Purkinje cell (primary cell): ENCODE measurements at places on chromosomes 2 and 18. TPM values are rescaled to one million over a fixed set of nuclear protein-coding genes. Genes with fewer than 3 reads are reported as not detected.

The DPP10 gene
- polyA plus RNA-seq, result 196 and 219 TPM in 2 replicates

The VWA3B gene
- 0.04 and 0.60 TPM in 2 replicates for polyA plus RNA-seq

The C1QL2 gene
- polyA plus RNA-seq, result not detected in 2 replicates

The DTNB gene
- 4.1 and 10.1 TPM in 2 replicates for polyA plus RNA-seq

The SERPINB3 gene
- polyA plus RNA-seq, result not detected in 2 replicates

The LHCGR gene
- polyA plus RNA-seq, result not detected in 2 replicates

The CCDC141 gene
- polyA plus RNA-seq, result 2.9 and 6.1 TPM in 2 replicates

The CYP1B1 gene
- polyA plus RNA-seq, result 1.1 TPM in 1 of 2 replicates, not detected in the other

The FARP2 gene
- 19.8 and 24.0 TPM in 2 replicates for polyA plus RNA-seq

The MARS2 gene
- 2.1 and 7.3 TPM in 2 replicates for polyA plus RNA-seq

The OXER1 gene
- not detected in 2 replicates for polyA plus RNA-seq

The ACADL gene
- 0.36 and 4.5 TPM in 2 replicates for polyA plus RNA-seq

The NR4A2 gene
- polyA plus RNA-seq, result 2.5 and 7.2 TPM in 2 replicates

The AQP4 gene
- polyA plus RNA-seq, result 28.2 and 71.7 TPM in 2 replicates

The KYNU gene
- not detected in 2 replicates for polyA plus RNA-seq

The SLC11A1 gene
- polyA plus RNA-seq, result not detected in 2 replicates

The PDE1A gene
- polyA plus RNA-seq, result 16.7 and 24.6 TPM in 2 replicates

The GRB14 gene
- polyA plus RNA-seq, result 2.7 and 5.9 TPM in 2 replicates

The ATG9A gene
- 24.5 and 24.6 TPM in 2 replicates for polyA plus RNA-seq
